ENCODE measurements at places on chromosomes 7 and 10.

DNA sequence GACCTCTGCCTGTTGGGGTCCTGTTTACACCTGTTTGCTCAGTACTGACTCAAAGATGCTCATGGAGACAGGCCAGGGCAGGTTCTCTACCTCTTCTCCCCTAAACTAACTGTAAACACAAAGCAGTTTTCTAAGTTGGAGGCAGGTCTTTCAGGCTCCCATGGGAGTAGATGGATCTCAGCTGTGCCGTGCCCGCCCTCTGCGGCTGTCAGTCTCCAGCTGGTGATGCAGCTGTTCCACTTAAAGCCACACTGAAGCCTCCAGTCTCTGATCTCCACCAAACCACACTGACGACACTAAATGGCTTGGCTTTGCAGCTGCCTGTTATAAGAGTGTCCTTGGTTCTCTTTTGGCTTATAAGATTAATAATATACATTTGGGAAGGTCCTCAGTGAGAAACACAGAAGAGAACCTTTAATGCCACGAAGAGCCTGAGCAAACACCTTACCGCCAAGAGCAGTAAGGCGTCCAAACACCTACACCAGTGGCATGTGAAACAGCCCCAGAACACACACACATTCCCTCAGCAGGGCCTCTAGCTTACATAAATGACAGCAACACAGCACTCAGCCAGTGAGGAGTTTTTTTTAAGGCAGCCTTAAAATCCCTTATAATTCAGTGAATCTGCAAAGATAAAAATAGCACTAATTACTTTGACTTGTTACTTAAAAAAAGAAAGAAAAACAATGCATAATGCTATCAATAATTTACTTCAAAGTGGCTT lies 60.4 kb upstream of the KCNIP2 start:
- peak; percentile 44 for DNase-seq

GRCh38 chr10:113128450-113129070 lies 178.5 kb downstream of the TCF7L2 start:
- DNase-seq: no peak

DNA sequence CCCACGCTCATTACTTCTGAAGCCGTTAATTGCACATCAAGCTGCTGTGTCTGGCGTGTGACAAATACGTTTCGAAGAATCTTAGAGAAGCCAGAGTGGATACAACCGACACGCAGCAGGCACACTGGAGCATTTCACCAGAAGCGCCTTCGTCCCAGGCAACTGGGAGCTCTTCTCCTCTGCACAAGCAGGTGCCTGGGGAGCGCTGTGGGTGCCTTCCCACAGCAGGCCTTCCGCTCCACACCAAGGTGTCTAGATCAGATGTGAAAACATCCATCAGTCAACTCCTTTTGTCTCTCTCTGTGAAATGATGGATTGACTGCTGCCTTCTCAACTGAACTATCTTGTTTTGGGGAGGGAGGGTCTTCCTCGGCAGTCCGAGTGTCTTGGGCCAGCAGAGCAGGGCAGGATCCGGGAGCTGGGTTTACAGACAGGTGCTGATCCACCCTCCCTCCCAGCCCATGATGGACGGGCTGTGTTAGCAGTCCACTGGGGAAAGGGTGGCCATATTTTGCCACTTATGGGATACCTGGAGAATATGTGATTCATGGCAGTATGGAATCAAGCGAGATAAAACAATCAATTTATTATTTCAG lies 326.3 kb downstream of the TCERG1L start:
- DNase-seq: no peak

DNA sequence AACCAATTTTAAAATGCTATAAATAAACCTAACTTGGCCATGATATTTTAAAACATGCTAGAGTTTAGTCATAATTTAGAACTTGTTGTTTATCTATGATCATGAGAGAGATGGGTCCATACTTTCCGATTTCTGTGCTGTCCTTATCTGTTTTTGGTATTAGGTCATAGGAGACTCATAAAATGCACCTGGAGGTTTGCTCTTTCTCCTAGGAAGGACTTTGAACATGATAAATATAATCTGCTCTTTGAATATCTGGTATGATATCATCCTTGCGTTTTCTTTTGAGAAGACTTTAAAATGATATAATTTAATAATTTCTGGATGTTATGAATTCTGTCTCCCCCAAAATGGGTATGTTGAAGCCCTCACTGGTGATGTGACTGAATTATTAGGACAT lies 9.0 kb upstream of the ANTXRL start:
- DNase-seq: no peak

- no peak for DNase-seq
These were observed 4.6 kb downstream of the LANCL2 start for GRCh38 chr7:55369427-55370400.

GRCh38 chr10:3068201-3068967 lies 1.0 kb downstream of the PFKP start:
- DNase-seq: peak; percentile 91

- peak; percentile 48 for DNase-seq
These were observed 203.7 kb downstream of the GRID1 start for GRCh38 chr10:86162696-86163400.

Measured in posterior cingulate gyrus (tissue), 11 donors.